ENCODE measurements at places on chromosomes 5 and 9.

- peak; percentile 19 for DNase-seq
Observed at GRCh38 chr9:129816501-129817435, 7.2 kb downstream of the TOR1A start.

DNA sequence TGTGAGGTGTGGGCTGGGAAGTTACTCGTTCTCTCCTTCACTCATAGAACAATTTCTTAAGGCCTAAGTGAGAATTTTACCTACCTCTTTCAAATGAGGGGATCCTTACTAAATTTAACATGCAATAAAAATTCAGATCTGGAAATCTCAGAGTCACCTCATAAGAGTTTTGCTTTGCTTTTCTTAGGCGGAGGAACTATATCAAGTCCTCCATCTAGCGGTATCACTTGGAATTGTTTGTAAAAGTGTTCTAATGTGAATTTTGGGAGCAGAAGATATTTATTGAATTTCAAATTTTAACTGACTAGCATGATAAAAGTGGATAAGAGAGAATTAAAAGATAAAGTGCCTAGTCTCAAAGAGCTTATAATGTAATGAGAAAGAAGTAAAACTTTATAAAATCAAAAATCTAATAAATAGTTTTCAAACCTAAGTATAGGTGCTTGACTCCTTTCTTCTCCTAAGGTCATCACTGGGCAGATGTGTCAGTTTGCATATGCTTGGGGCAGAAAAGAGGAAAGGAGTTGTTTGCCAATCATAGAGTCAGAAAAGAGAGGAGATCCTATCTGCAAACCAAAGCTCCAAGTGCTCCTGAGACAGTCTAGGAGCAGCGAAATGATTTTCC, 145.7 kb upstream of the DAB2 start:
- peak; percentile 72 for DNase-seq

GRCh38 chr5:145942201-145942600, 5.8 kb downstream of the SH3RF2 start:
- DNase-seq: no peak

DNA sequence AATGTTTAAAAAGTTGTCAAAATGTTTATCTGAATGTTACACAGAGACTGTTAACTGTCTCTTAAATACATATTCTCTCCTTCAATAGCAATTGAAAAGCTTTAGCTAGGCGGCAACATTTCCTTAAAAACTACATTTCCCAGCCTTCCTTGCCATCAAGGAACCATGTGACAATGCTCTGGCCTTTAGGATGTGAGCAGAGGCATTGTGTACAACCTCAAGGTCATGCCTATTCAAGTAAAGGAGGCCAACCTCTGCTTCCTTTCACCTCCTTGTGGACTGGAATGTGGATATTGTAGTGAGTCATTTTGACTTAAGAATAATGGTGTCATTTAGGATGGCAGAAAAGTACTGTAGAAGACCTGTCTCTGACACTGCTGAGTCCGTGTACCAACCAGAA, 23.7 kb upstream of the MROH2B start:
- no peak for DNase-seq

DNA sequence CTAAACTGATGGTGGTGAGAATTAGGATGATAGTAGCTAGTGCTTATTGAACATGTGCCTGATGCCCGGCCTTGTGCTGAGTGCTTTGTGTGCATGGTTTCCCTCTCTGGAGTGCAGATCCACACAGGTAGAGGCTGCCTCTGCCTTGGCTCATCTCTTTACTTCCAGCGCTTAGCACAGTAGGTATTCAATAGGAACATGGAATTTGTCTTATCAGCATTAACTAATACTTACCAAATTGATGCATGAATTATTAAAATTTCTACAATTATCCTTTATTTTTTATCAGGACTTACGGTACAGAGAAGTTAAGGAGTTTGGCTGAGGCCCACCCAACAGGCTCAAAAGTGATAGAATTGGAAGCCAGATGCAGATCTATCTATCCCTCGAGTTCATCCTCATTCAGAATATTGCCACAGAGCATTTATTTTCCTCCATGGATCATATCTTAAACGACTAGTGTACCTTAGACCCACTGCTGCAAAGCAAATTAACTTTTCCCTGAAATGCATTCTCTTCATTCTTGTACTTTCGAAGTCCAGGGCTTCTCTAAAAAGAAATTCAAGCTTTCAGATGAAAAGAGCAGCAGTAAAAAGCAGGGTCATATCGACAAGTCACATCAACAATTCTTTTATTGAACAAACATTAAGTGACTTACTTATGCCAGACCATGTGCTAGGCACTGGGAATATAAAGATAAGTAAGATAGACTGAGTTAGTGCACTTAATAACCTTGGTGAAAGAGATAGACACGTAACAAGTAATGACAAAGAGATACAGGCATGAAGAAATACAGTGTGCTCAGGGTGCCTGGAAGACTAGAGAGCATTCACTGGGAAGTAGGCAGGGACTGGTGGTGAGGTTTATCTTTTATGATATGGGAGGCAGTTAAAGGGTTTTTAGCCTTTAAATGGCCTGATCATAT, 290.0 kb downstream of the ARRDC3 start:
- DNase-seq: no peak

DNA sequence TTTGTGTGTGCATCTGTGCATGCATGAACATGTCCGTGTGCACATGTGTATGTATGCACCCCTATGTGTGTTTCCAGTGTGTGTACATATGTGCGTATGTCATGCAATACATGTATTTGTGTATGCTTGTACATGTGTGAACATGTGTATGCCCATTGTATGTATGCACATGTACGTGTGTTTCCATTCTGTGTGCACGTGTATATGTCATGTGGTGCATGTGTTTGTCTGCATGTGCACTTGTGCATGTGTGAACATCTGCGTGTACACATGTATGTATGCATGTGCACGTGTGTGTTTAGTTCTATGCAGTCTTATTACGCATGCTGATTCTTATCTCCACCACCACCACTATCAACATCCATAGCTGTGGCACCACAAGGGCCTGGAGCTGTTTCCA, 403.5 kb upstream of the IRX4 start:
- DNase-seq: no peak

DNA sequence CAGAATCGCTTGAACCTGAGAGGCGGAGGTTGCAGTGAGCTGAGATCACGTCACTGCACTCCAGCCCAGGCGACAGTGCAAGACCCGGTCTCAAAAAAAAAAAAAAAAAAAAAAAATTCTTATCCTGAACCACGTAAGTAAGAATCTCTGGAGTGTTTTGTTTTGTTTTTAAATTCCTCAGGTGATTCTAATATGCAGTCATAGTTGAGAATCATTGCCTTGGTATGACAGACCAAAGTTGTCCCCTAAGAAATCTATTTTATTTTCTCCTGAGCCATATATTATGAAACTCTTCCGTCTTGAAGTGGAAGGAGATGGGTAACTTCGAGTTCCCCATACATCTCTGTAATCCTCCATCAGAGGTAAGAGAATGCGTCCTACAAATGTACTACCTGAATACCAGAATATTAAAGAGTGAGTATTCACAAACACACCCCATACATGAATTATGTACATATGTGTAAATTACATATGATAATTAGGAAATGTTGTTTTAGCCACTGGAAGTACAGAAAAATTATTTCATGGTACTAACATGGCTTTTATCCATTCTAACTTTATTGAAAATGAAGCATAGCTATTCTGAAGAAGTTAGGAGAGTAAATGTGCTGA, 26.7 kb upstream of the SVEP1 start:
- no peak for DNase-seq

- no peak for DNase-seq
Observed at GRCh38 chr5:83322273-83322924, 149.1 kb upstream of the VCAN start.

- no peak for DNase-seq
Observed at GRCh38 chr5:17340379-17340778, 122.9 kb downstream of the BASP1 start.
